ENCODE measurements at places on chromosomes 6 and 20.

- no peak for DNase-seq
Observed at GRCh38 chr20:9329355-9330101, 184.9 kb upstream of the LAMP5 start.

DNA sequence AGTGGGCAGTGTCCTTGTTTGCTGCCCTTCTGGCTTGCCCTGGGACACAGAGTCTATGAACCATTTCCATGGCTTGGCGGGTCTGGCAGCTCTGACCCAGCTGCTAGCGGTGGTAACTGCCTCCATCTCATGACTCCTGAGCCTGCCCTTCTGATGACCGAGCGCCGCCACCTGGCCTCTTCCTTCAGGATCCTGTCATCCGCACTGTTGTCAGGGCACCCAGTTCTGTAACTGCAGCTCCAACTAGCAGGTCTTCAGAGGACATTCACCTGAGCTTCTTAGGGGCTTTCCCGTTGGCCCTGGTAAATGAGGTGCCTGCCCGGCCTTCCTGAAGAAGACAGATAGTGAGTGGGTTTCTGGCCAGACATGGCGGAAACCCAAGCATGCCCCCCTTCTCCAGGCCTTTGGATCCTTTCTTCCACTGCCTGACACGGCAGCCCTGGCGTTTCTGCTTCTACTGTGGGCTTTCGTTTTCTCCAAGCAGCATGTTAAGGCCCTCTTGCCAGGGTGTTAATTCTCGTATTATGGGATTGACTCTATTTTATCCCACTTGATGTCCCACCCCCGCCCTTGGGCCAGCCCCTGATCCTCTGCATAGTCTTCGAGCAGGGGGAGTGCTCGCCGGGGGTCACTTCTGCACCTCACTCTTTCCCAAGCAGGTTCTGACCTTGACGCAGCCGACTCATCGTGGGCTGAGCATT is 24.7 kb downstream of the PACSIN1 start:
- no peak for DNase-seq

DNA sequence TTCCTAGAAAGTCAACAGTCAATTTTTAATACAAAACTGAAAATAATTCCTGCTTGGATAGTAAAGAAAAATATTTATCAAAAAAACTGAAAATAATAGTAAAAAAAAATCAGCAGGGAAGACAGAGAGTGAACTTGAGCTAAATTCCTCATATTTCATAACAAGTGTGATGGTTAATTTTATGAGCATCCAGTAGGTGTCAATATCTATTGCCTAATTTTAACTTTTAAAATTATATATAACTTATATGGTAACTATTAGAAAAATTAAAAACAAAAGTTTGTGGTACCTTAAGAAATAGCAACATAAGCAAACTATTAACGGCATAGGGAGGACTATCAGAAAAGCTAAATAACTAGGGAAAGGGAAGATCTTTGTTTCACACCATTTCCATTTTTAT is 2.1 kb downstream of the EPM2A start:
- no peak for DNase-seq

DNA sequence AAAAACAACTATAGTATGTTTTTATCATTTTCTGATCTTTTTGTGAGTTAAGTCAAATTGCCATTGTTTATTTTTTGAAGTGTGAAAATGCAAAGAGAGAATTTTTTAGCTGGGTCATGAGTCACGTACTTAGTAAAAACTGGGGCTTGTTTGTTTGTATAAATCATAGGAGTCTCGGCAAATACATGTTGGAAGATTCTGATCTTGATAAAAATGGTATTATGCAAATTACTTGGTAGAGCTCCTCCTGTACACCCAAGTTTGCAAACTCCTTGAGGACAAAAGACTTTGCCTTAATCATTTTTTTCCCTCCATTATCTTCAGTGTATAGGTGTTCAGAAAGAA is 25.8 kb downstream of the TBPL1 start:
- no peak for DNase-seq

DNA sequence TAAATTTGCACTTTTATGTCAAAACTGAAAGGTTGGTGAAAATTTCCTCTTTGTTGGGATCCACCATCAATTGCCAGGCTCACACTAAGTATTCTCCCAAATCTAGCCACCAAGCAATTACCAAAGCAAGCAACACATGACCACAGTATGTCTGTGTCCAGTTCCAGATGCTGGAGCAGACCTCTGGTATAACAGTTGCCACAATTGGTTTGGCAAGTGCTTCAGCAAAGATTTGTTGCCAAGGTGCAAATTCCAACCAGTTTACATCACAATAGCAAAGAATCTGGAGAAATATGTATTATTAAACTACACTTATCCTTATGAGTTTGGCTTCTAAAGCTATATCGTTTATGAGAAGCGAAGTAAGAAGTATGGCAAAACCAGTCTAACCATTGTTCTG is 6.4 kb downstream of the GTF2H5 start:
- no peak for DNase-seq
